ENCODE measurements at places on chromosomes 2 and 18. TPM values are rescaled to one million over a fixed set of nuclear protein-coding genes. Genes with fewer than 3 reads are reported as not detected.

The ITGAV gene
- 71.6 TPM for total RNA-seq

The TACR1 gene
- total RNA-seq, result 0.26 TPM

The SCYGR4 gene
- 0.14 TPM for total RNA-seq

The ASXL3 gene
- total RNA-seq, result 0.20 TPM

The HNRNPLL gene
- 40.2 TPM for total RNA-seq

The SERPINB10 gene
- total RNA-seq, result not detected

The SLC39A6 gene
- total RNA-seq, result 64.7 TPM

The MYCN gene
- total RNA-seq, result 0.12 TPM

The LYPD6B gene
- 0.38 TPM for total RNA-seq

The ZNF385B gene
- 2.3 TPM for total RNA-seq

- DNase-seq, result no peak
These were observed 1.7 kb downstream of the SLC8A1 start for GRCh38 chr2:40450066-40450795.

- DNase-seq, result no peak
These were observed 22.5 kb upstream of the RAB27B start for GRCh38 chr18:54805571-54806334.

DNA sequence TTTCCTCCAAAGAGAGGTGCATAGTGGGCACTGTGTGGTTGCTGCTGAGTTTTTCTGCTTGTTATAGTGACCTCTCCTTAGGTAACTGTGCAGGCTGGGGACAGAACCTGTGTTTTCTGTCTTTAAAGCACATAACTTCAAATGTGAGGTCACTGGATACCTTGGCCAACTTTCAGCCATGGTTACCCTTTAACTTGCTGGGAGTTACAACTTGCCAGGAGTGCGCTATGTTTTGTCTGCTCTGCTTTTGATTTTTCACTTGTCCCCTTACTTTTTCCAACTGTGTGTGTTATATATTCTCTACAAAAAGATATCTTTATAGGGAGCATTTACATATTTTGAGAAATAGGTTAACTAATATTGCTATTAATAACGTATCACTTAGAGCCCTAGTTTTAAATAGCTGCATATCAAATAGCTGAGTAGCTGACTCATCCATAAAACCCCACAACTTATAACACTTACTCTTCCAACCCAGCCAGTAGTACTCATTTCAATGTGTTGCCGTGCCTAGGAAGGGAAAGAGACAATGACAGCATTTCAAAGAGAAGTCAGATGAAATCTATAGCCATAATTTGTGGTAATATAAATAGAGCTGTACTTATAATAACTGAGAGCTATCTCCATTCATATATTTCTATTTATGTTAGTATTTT is 51.6 kb downstream of the DPP4 start:
- DNase-seq, result no peak

DNA sequence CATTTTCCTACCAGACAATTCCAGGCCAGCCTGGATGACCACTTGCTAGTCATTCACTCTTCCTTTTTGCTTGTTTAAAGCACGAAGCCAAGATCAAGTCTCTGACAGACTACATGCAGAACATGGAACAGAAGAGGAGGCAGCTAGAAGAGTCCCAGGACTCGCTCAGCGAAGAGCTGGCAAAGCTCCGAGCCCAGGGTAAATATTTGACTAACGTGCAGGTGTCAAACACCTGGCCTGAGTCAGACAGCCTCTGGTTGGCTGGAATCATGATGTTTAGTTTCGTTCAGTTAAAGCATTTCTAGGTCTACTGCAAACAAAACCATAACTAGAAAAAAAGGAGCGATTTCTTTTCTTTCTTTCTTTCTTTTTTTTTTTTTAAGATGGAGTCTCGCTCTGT is 44.2 kb upstream of the LYPD6B start:
- DNase-seq, result no peak

GRCh38 chr2:189511960-189512319 is 68.6 kb downstream of the SLC40A1 start:
- DNase-seq, result no peak

- peak; percentile 26 for DNase-seq
These were observed 971.0 kb upstream of the CDH2 start for GRCh38 chr18:29147944-29148343.

GRCh38 chr2:16239296-16239850 is 299.0 kb downstream of the MYCN start:
- no peak for DNase-seq

GRCh38 chr18:44128365-44128764 is 552.3 kb upstream of the SETBP1 start:
- DNase-seq, result no peak

GRCh38 chr2:111715987-111716904 is 167.7 kb downstream of the ANAPC1 start:
- DNase-seq, result no peak

GRCh38 chr18:49052891-49053644 is 102.3 kb upstream of the SMAD7 start:
- DNase-seq, result no peak

DNA sequence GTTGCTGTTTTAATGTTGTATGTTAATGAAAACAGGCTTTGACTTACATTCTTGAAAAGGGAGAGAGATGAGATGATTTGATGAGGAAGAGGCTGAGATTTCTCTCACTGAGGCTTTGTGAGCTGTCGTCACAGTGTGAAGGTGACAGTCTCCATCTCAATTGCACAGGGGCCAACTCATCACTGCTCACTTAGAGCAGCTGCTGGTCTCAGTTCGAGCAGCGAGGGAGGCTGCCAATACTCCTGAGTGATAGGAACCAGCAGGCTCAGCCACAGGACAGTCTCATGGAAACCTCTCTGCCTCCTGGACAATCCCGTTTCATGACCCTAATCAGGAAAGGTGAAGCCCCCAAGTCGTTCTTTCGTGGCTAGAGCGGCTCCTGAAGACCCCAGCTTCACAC is 170.7 kb upstream of the SOX11 start:
- DNase-seq, result no peak

GRCh38 chr2:233075141-233075965 is 15.2 kb downstream of the INPP5D start:
- DNase-seq, result no peak

- no peak for DNase-seq
These were observed 166.5 kb downstream of the PTPRM start for GRCh38 chr18:7733642-7734041.

DNA sequence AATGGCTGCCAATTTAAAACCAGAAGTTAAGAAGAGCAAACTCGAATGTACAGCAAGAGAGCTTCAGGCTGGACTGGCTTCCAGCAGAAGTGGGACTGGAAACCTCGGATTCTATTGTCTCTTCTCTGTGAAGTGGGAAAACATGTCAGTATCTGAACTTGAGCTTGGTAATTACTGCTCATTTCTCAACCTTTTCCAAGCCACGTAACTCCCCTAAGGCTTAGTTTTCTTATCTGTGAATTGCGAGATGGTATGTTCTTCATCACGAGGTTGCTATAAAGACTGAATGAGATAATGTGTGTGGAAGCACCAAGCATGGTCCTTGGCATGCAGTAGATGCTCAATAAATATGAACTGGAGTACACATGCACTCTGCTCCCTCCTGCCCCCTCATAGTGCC is 259.4 kb upstream of the SPRED2 start:
- DNase-seq, result no peak

DNA sequence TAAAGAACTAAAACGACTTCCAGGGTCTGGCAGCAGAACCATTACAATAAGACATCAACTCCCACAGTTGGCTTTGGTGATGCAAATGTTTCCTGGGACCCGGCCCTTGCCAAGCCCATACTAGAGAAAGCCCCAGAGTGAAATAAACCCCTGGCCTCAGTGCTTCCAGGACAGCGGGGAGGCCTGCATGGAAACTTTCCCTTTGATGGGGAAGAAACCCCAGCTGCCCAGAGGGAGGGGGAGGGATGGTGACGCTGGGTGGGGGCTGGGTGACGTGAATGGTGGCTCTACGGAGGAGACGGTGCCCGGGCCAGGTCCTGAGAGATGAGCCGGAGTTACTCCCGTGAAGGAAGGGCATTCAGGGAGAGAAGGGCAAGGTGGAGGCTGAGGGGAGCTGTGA is 27.5 kb downstream of the INHBB start:
- DNase-seq, result no peak

GRCh38 chr2:236241181-236242056 is 22.8 kb downstream of the ASB18 start:
- no peak for DNase-seq

- no peak for DNase-seq
These were observed 155.6 kb downstream of the METTL4 start for GRCh38 chr18:2415656-2416055.

DNA sequence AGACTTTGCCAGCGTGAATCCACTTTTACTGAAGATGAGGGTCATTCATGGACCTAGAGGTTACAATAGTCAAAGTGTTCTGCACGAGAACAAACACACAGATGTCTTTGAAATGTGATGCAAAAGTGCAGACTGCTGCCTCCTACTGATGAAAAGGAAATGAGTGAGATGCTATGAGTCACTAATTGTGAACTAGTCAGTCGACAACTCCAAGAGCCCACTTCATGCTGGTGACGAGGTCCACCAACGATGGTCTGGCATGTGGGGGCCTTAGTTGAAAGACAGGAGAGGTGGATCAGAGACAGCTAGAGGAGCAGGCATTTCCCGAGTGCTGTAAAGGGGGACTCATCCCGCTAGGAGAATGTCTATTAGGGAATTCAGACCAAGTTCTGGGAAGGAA is 17.1 kb upstream of the ZNF236 start:
- no peak for DNase-seq

DNA sequence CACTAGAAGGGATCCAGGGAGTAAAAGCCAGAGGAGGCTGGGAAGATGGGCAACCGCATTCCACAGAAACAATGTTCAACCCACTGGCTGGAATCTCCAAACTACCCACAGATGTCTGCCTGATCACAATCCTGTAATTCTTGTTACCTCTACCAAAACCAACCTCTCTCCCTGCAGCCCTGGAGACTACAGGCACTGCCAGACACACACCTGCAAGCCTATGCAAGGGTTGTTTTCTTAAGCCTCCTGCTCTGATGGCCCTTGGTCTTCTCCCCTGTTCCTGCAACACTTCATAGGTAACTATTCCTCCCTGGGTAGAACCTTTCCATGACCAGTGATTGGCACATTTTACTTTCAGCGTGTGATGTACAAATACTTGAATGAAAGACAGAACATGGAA is 21.9 kb downstream of the ST6GAL2 start:
- no peak for DNase-seq

DNA sequence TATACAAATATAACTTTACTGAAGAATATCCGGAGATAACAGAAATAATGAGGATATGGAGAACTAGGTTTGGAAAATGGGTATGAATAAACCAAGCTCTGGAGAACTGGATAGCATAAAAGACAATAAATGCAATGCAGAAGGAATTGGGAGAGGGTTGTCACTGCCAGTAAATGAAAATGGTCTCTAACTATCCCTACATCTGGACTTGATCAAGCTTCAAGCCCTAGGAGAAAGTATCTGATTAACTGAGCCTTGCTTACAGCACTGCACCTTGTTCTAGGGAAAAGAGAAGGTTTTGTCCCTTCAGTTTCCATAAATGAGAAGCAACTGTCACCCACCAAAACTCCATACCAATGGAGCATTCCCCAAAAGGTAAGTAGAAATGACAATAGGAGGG is 514.6 kb upstream of the ZEB2 start:
- no peak for DNase-seq

DNA sequence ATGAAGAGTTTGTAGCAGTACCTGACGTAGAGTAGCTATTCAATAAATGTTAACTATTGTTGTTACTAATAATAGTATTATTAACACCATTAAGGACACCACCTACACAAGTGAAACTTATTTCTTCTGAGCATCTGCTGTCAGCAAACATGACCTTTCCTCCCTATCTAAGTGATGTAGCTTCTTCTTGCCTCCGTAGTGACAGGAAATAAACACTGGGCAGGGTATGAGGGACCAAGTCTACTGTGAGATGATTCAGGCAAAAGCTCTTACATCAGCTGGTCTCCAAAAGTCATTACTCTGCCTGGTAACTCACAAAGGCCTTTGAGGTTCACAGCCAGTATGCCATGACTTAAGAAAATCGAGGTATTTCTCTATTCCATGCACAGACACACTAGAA is 750.5 kb downstream of the CPS1 start:
- no peak for DNase-seq

DNA sequence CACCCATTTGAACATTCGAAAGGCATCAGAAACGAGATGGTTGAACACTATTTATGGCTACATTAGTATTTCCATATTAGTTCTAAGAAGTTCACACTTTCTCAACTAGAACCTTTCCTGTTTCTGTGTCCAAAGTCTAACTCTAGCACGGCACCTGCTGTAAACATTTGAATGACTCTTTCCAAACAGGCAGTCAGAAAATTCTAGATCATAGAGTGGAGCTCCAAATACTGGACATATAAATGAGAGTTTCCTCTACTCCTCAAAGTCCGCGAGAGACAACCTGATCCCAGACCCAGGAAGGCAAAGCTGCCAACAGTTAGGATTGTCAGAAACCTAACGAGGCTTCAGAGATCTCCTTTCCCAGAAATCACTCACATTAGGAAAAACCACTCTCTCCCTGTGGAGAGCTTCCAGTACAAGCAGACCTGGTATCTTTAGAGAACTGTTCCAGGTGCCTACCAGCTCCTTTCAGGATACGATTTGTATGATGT is 10.6 kb downstream of the RND3 start:
- no peak for DNase-seq

GRCh38 chr2:67579216-67579615 is 182.1 kb downstream of the ETAA1 start:
- no peak for DNase-seq

GRCh38 chr18:59502274-59503175 is 143.5 kb upstream of the LMAN1 start:
- no peak for DNase-seq

DNA sequence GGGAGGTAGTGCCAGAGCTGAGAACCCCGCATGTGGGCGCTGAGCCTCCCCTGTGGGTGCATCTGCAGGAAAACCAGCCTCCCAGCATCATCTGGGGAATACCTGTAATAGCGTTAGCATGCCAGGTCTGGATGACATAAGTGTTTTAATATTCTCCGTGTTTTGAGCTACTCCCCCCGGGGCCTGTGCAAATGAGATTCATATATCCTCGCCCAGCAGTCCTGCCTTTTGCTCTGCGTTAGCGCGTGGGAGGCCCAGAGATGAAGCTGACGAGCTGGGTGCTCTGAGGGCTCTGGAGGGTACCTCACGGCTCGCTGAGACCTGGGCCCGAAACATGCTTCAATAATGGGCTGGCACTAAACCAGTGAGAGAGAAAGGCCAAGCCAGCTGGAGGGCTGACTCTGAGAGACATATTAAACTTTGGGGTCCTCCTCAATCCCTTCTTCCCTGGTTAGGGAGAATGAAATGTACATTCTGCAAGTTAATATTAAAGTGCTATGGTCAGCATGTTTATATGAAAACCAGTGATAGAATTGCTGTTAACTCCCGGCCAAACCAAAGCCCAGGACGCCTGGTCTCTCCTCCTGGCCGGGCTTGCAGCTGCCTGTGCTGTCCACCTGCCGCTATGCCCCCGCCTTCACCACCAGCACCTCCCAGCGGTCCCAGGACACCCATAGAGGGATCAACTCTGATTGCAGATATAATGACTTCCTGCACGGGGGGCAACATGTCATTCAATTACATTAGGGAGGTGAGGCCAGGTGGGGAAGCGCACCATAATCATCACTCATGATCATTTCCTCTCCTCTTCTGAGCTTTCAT is 77.0 kb downstream of the EDAR start:
- DNase-seq, result no peak

- DNase-seq, result peak; percentile 94
These were observed 13.8 kb downstream of the MLPH start for GRCh38 chr2:237500681-237501424.

GRCh38 chr18:59605633-59606192 is 91.5 kb downstream of the CCBE1 start:
- no peak for DNase-seq

Data from NCI-H460 (cell line).